Effector memory CD4-positive, alpha-beta T cell (primary cell): ENCODE measurements at places on chromosomes 2 and 18.

DNA sequence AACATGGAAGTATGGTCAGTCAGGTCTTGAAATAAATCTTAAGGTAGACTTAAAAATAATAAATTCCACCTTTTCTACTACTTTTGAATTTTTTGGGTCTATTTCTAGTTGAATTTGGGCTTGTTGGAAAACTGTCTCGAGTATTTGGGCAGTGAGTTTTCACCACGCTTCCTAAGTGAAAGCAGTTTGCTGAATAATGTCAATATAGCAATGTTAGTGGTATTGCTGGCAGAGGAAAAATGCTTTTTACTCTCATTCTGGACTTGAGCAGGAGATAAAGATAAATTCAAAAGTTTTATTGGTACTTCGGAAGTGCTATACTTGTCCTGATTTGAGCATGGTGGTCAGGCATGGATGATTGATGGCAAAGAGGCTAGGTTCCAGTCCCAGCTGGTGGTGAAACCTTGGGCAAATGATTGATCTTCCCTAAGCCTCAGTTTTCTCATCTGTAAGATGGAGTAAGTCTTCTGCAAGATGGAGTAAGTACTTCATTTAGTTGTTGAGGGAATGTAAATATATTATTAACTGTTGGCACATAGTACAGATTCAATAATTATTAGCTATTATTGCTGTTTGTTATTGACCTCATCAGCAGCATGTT is 503.5 kb upstream of the ZEB2 start:
- H3K4me3 ChIP-seq = no peak overlapping the region
- H3K27ac ChIP-seq = no peak overlapping the region
- H3K36me3 ChIP-seq = no peaks in the 10 kb centered on the region
- no peak for DNase-seq
- no peaks in the 10 kb centered on the region for H3K4me1 ChIP-seq

GRCh38 chr18:76126327-76126726 is 368.7 kb downstream of the ZNF516 start:
- H3K36me3 ChIP-seq = no peaks in the 10 kb centered on the region
- no peaks in the 10 kb centered on the region for H3K27me3 ChIP-seq
- no peak overlapping the region for H3K27ac ChIP-seq
- no peak for DNase-seq

DNA sequence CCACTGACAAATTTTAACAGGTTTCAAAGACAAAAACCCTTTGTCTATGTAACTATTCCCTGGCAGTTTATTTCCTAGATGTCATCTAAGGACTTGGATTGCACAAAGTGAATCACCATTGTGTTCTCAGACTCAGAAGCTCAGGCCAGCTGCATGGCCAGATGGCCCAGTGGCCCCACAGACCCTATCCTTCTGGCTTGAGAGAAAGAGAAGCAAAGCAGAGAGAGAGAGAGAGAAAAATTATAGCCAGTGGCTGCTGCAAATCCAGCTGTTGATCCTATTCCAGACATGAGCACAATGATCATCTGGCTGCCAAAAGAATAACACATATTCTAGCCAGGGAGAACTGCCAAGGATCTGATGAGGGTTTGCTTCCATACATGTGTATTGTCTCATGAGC is 25.8 kb downstream of the CTLA4 start:
- H3K4me3 ChIP-seq = no peak overlapping the region
- no peaks in the 10 kb centered on the region for H3K36me3 ChIP-seq
- H3K27me3 ChIP-seq = no peaks in the 10 kb centered on the region
- no peaks in the 10 kb centered on the region for H3K4me1 ChIP-seq

DNA sequence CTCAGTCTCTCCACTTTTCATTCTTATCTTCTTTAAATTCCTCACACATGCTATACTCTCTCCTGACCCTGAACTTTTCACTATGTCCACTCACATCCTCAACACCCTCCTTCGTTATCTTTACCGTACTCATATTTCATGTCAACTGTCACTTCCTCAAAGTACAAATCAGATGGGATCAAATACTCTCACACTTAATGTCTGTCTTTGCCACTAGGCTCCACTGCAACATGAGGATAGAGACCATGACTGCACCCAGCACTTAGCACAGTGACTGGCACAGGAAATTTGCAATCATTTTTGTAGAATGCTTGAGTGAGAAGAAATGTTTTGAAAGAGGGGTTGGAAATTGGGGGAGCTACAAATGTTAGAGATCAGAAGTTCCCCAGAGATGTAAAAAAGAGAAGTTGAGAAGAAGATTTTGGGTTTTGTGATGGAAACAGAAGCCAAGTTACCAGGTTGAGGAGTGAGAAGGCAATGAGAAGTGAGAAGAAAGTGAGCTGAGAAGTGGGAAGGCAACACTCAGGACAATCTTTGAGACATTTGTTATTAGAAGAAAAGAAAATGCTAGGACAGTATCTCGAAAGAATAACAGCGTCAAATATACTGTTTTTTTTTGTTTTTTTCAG is 87.0 kb downstream of the CCDC141 start:
- H3K4me3 ChIP-seq = no peak overlapping the region
- H3K27me3 ChIP-seq = no peaks in the 10 kb centered on the region
- no peak for DNase-seq
- no peaks in the 10 kb centered on the region for H3K36me3 ChIP-seq
- H3K4me1 ChIP-seq = no peaks in the 10 kb centered on the region
- H3K27ac ChIP-seq = no peak overlapping the region

DNA sequence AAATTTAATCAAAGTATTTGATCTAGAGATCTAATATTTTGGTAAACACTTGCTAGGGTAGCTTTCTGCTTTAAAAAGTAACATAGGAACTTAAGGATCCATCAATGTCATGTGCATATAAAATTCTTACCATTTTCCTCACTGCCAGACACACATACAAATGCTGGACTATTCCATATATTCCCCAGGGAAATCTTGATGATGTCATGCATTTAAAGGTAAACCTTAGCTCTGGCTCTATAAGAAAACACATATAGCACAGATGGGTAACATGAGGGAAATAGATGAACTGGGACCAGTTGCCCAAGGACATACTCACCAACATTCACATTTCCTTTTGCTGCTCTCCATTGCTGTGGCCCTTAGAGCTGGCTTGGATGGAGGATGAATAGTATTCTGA is 79.1 kb upstream of the FMNL2 start:
- no peaks in the 10 kb centered on the region for H3K36me3 ChIP-seq
- H3K27ac ChIP-seq = no peak overlapping the region
- H3K4me3 ChIP-seq = no peak overlapping the region
- no peaks in the 10 kb centered on the region for H3K4me1 ChIP-seq
- no peaks in the 10 kb centered on the region for H3K27me3 ChIP-seq
